Stimulated activated CD4-positive, alpha-beta T cell treated with anti-CD3 and anti-CD28 coated beads, Interleukin-15, amount 100 ng/mL, for 48 hours (primary cell): ENCODE measurements at places on chromosomes 3 and 15.

DNA sequence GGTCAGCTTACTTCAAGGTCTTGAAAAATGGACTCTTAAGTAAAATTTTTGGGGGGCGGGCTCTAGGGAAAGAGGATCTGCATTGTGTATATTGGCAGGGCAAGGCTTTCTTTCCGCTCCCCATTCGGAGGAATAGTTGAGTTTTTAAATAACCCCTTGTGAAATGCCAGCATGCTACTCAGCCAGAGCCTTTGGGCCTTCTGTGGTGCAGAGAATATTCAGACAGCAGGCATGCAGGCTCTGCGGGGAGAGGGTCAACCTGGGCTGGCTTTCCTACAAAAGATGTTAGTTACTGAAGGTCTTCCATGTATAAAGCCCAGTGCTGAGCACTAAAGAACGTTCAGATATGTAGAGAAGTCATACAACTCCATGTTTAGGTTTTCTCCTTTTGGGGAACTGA is 40.6 kb downstream of the ADAMTSL3 start:
- DNase-seq = no peak

GRCh38 chr3:155402656-155403055 is 109.2 kb upstream of the STRIT1 start:
- DNase-seq = no peak

DNA sequence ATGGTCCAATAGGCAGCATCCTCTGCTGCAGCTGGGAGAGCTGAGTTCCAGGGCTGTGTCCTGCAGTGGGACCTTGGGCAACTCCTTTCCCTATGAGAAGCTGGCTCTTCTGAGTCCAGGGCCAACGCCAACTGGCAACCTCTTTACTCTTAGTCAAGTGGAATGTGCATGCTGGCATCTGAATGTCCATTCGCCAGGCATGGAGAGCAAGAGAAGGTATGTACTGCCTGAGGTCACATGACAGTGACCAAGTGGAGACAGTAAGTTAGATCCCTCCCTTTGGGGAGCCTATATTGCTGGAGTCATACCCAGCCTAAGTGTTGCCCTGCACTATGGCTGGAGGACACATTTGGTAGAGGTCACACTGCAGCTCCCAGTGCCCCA is 12.1 kb downstream of the HEMK1 start:
- DNase-seq = no peak

- no peak for DNase-seq
Observed at GRCh38 chr3:170426240-170426797, 7.7 kb downstream of the CLDN11 start.

GRCh38 chr3:149879872-149880271 is 66.9 kb downstream of the RNF13 start:
- peak; percentile 2 for DNase-seq

DNA sequence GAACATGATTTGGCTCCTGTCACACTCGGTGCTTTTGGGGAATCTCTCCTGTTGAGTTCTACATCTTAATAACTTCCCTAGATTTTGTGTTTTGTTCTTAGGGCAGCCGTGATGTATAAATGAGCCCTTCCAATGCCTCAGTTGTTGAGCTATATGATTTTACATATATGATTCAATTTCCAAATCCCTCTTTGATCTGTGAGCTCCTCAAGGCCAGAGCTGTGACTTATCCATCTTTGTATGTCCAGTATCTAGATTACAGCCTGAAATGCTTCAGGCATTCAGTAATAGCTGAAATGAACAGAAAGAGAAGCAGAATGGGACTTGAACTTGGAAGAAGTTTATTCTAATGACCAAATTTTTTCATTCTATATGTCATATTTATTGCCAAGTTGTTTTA is 26.6 kb downstream of the CGGBP1 start:
- no peak for DNase-seq

DNA sequence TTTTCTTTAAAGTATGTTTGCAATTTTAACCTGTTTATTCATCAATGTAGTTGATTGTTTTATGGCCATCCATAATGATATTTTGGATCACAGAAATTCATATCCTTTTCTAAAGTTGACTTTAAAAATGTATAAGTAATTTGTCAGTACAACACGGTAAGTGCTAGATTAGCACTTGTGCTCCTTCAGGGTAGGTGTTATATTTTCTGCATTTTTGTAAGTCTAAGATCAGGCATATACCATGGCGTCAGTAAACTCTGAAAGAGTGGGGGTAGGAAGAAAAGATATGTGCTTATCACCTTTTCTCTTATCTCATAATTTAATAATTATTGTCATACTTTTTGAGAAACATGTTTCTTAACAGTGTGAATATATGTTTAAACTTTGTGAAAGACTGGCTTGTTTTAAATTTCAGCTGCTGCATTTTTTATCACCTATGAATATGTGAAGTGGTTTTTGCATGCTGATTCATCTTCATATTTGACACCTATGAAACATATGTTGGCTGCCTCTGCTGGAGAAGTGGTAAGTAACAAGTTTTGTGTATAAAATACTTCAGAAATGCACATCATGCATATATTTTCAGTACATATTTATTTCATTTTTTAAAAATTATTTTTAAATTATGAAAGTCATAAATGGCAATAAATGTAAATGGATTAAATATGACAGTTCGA is 22.1 kb downstream of the SLC25A26 start:
- no peak for DNase-seq

GRCh38 chr3:188043891-188044290 is 110.1 kb upstream of the LPP start:
- no peak for DNase-seq
